ENCODE measurements at places on chromosomes 4 and X.

DNA sequence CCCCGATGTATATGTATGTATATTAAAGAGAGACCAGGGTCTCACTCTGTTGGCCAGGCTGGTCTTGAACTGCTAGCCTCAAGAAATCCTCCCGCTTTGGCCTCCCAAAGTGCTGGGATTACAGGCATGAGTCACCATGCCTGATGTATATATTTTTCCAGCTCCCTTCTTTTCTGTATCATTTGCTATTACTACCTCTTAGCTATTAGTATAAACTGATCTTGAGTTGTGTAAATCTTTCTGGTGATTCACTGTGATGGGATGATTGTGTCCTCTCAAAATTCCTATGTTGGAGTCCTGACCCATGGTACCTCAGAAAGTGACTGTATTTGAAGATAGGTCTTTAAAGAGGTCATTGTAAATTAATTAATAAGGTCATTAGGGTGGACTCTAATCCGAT, 53.1 kb downstream of the HPRT1 start:
- DNase-seq = no peak

- DNase-seq = no peak
Observed at GRCh38 chrX:65690057-65690855, 22.8 kb downstream of the MSN start.

GRCh38 chrX:40078489-40079227, 19.1 kb downstream of the BCOR start:
- no peak for DNase-seq

- no peak for DNase-seq
Observed at GRCh38 chr4:187424636-187425035, 570.9 kb upstream of the ZFP42 start.

Data from stimulated activated CD4-positive, alpha-beta T cell treated with anti-CD3 and anti-CD28 coated beads, TNF-alpha, amount 100 ng/mL, for 1 hour (primary cell).